Stimulated activated CD8-positive, alpha-beta memory T cell treated with anti-CD3 and anti-CD28 coated beads, Interleukin-15, amount 100 ng/mL, for 4 hours (primary cell): ENCODE measurements at places on chromosomes 12 and 14.

DNA sequence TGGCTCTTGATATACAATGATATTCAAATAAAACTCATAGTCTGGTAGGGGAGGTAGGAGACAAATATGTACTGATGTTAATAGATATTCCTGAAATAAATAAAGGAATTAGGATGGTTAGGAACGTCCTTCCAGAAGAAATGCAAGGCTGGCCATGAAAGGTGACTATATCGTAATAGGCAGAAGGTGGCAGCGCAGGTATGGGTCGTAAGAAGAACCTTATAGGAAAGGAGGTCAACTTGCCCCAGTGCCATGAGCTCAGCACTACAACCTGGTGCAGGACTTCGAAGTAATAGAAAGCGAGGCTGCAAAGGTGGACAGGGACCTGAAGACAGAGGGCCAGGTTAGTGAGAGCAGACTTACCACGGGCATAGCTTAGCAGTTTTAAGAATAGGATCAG is 55.3 kb upstream of the FGD4 start:
- no peak for DNase-seq

DNA sequence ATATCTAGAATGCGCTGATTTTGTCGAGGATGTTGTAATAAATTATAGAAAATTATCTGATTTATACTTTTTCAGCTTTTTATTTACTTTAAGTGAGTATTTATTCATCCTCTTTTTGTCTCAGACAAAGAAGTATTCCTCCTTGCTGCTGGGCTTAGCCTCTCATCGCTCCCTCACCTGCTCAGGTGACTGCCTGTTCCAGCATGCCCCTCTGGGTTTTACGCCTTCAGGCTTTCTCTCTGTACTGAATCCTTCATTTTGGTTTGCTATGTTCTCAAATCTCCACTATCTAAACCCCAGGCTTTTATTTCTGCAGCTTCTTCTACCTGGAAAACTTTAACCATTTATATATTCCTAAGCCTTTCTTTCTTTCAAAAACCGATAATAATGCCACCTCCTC is 1650.9 kb upstream of the SEL1L start:
- DNase-seq = no peak

DNA sequence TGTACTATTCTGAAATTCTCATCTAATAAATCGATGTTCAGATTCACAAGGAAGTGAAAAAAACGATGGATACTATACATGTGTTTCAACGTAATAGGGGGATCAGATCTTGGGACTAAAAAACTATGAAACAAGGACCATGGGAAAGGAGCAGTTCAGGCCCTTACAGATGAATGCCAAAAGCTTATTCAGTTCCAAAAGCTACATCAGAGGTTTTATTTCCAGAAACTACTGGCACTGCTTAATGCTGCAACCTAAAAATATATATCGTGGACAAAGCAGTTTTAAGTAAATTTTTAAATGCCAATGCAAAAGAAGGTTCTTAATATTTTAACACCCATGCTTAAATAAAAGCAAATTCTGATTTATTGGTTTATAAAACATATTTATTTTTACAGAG is 38.5 kb downstream of the LRIG3 start:
- no peak for DNase-seq

DNA sequence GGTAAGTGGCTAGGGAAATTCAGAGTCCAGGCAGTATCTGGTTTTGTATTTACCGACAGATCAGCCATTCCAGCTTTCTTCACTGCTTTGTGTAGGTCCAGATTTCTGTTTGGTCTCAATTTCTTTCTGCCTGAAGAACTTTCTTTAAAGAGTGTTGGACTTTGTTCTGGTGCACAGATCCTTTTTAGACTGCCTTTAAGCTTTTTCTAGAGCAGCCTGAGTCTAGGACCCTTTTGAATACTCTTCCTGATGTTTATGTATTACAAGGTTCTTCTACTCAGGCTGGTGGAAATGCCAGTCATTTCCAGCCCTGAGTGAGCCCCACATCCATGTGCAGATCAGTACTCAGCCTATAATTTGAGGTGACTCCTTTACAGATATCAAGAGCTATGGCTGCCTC is 54.7 kb downstream of the DAAM1 start:
- DNase-seq = no peak

DNA sequence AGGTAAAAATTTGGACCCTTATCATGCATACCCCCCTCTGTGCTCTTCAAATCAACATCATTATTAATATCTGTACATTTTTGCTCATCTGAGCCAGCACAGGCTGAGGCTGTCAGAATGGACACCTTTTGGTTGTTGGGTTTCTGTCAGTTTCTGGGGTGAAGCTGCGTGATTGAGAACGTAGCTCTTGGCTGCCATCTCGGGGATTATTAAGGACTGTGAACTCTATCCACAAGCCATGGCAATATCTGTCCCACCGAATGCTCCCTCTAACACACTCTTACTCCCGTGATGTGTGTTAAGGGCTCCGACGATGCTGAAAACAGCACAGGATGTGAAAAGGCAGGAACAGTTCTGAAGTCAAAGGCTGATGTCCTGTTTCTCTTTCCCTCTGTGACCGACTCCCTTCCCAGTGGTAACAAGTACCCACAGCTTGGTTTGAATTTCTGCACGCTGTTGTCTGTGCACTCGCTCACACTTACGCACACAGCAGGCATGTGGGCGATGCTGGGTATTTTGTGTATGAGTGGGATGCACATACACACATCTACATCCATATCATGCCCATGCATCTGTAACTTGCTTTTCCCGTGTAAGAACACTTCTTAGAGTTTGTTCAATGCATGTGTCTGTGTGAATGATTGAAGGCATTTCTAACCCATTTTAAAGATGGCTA is 405.6 kb downstream of the TMEM121 start:
- DNase-seq = no peak

GRCh38 chr12:67758119-67758518 is 109.6 kb downstream of the DYRK2 start:
- DNase-seq = no peak
